ENCODE measurements at places on chromosomes 11 and 22.

DNA sequence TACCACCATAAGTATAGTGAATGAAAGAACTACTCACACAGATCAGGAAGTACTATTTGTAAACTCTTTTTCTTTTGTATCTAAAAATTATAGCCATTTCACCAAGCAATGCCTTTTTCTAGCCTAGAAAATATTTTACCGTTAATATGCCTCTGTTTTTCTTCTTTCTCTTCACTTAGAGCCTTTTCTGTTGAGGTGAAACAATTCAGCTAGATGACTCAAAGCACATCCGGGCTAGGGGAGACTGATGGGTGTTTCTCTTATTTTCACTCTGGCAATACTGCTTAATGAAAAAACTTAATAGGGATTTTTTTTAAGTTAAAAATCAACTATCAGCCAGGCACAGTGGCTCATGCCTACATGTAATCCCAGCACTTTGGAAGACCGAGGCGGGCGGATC lies 93.3 kb downstream of the SGSM3 start:
- peak overlapping the region; percentile 93 for H3K27ac ChIP-seq
- H3K4me1 ChIP-seq, result peaks cover 55% of the 10 kb centered on the region
- H3K4me3 ChIP-seq, result peak overlapping the region; percentile 94

DNA sequence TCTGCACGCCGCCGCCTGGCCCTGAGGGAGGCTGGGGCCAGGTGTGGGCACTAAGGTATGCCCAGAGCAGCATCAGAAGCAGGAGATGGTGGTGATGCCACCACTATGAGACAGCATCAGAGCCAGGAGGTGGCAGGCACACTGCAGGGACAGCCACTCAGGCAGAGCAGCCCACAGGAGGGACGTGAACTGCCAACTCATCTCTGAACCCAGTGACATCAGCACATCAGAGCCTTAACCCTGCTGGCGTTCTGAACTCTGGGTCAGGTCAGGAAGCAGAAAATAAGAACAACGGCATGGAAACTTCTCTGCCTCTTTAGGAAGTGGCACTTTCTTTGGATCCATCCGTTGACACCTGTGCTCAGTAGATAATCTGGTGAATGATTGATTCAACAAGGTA lies 14.7 kb upstream of the IFT27 start:
- no peaks in the 10 kb centered on the region for H3K36me3 ChIP-seq
- no peak overlapping the region for H3K4me3 ChIP-seq
- peaks cover 3% of the 10 kb centered on the region for H3K4me1 ChIP-seq

DNA sequence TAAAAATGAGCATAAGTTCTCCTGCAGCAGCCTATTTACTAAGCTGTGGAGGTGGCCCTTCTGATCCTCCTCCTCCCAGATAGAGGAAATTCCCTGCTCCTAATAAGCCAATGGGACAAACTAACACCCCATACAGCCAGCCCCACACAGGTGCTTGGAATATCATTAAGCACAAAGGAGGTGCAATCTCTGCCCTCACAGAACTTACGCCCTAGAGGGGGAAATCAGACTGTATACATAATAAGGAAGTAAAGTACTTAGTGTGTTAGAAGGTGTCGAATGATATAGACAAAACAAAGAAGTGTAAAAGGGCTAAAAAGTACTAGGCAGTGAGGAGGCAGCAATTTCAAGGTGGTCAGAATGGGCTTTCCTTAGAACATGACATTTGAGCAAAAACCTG lies 5.8 kb downstream of the MS4A12 start:
- H3K27me3 ChIP-seq, result peaks cover 49% of the 10 kb centered on the region
- H3K4me1 ChIP-seq, result peaks cover 14% of the 10 kb centered on the region
- H3K36me3 ChIP-seq, result no peaks in the 10 kb centered on the region
- no peak overlapping the region for H3K4me3 ChIP-seq
- no peak for DNase-seq
- H3K27ac ChIP-seq, result peak overlapping the region; percentile 12

GRCh38 chr11:79019277-79019676 lies 421.6 kb downstream of the TENM4 start:
- H3K4me1 ChIP-seq, result peaks cover 9% of the 10 kb centered on the region
- H3K36me3 ChIP-seq, result no peaks in the 10 kb centered on the region
- no peak for DNase-seq
- H3K27ac ChIP-seq, result no peak overlapping the region
- no peak overlapping the region for H3K4me3 ChIP-seq
- peaks cover 28% of the 10 kb centered on the region for H3K27me3 ChIP-seq
